Right lobe of liver (tissue), 6 donors: ENCODE measurements at places on chromosomes 11 and 22. TPM values are rescaled to one million over a fixed set of nuclear protein-coding genes. Genes with fewer than 3 reads are reported as not detected.

CYTH4 gene
- total RNA-seq = 5.8 TPM

OR51I2 gene
- not detected for total RNA-seq

RTN4RL2 gene
- total RNA-seq = 18.6 TPM

WNT11 gene
- 13.1 TPM for total RNA-seq

NPAT gene
- 6.1 TPM for total RNA-seq

SAA2 gene
- 16,896 TPM for total RNA-seq

MYOD1 gene
- total RNA-seq = not detected

TBX1 gene
- 0.27 TPM for total RNA-seq

MS4A6A gene
- 75.3 TPM for total RNA-seq

RIC3 gene
- total RNA-seq = 2.5 TPM

UPB1 gene
- 126 TPM for total RNA-seq

KIF18A gene
- 0.15 TPM for total RNA-seq

SLC17A6 gene
- total RNA-seq = not detected

FADS2 gene
- 110 TPM for total RNA-seq

TRIM49 gene
- total RNA-seq = not detected

CEND1 gene
- not detected for total RNA-seq
